ENCODE measurements at places on chromosomes 3 and 15.

DNA sequence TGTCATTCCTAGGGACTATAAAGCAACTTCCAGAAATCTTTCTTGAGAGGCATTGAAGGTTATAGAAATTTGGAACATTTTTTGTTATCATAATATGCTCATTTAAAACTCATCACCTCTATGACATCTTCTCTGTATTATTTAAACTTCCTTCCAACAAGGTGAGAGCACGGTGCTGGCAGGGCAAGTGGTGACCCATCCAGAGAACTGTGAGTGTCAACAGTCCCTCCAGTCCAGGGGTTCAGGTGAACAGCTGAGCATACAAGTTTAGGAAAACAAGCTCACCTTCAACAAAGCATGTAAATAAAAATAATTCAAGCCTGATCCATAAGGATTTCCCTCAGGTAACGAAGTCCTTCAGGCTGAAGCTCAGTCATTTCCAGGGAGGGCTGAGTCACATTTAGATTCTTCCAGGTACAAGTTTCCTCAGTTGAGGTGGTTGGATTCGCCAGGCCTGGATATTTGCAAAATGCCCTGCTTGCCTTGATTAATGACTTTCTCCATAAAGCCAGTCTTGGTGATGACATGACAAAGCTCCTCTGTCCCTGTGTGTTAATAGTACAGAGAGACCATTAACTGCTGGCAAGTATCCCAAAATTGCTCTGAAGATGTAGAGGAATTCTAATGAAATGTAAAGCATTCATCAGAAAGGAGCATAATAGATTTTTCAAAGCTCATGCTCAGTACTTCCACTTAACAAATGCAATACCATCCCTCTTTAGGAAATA, 263.6 kb upstream of the GADL1 start:
- DNase-seq: no peak

GRCh38 chr3:15638891-15639262, 37.3 kb downstream of the BTD start:
- DNase-seq: no peak

- DNase-seq: no peak
These were observed 21.7 kb downstream of the PARP16 start for GRCh38 chr15:65264863-65265430.

DNA sequence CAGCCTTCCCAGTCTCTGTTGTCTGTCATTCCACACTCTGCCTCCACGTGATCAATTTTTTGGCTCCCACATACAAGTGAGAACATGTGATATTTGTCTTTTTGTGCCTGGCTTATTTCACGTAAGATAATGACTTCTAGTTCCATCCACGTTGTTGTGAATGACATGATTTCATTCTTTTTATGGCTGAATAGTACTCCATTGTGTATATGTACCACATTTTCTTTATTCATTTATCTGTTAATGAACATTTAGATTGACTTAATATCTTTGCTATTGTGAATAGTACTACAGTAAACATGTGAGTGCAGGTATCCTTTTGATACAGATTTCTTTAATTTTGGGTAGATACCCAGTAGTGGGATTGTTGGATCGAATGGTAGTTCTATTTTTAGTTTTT, 31.4 kb downstream of the ASB14 start:
- no peak for DNase-seq

DNA sequence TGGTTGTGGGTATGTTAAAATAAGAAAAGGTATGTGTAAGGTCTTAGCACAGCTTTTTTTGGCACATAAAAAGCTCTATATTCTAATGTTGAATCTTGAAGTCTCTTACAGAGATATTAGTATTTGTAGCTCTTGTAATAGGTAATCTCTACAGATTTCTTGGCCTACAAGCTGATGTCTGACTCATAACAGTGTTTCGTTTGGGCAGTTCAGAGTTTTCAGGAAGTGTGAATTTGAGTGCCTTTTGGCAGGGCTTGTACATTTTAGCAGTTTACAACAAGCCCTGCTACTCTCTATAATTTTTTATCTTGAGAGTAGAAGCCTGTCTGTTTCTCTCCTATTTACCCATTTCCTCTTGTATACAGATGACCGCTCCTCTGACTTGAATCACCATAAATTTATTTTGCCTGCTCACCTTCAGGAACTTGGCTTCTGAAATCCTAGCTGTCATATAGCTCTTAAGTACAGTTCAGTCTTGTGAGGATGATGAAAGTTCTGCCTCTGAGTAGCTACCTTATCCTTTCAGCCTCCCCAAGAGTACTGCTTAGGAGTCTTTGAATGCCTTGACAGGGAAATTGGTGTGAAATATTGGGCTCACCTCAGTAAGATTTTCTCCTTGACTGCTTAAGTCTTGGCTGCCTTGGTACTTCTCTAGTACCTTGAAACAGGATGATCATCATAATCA, 419.9 kb upstream of the RARB start:
- no peak for DNase-seq

DNA sequence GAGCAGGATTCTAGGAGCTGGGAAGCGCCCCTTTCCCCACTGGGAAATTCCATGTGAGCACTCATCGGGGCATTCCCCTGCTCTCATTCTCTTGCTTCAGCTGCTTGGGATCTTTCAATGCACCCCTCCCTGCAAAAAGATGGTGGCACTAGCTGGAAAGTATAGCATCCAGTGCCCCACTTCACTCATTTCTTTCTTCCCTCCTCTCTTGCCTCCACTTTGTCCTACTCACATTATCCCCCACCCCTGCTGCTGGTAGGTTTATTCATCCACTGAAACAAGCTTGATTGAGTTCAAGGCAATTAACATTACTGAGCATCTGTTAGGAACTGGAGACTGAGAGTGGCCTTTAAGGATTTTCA, 84.8 kb upstream of the LIMD1 start:
- no peak for DNase-seq

- DNase-seq: no peak
These were observed 328.5 kb downstream of the NAALADL2 start for GRCh38 chr3:175187586-175187985.

DNA sequence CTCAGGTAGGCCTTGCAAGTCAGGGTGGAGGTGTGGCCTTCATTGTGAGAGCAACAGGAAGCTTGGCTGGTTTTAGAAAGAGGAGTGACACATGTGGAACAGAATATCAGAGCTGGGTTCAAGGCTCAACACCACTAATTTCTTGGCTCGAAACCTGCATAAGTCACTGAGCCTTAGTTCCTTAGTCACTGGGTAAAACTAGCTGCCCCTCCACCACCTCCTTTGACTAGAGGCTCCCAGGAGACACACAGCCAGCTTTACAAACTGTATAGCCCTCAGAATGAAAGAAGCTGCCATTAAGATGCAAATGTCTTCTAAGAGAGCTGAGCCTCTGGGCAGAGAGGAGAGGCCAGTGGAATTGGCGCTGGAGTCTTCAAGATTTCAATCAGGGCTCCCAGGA, 67.7 kb downstream of the CERS3 start:
- no peak for DNase-seq

GRCh38 chr3:151351648-151352047, 22.3 kb upstream of the P2RY13 start:
- no peak for DNase-seq

DNA sequence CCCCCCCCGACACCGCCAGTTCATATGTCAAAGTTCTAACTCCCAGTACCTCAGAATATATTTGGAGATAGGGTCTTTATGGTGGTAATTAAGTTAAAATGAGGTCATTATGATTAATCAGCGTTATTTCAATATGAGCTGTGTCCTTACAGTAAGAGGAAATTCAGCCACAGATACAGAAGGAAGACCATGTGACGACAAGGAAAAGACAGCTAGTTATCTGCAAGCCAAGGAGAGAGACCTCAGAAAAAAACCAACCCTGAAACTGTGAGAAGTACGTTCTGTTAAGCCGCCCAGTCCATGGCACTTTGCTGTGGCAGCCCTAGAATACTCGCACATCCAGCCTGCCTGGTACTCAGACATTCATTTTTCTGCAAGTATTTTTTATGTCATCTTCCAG, 62.3 kb upstream of the ARL8B start:
- no peak for DNase-seq

- DNase-seq: no peak
These were observed 213.7 kb upstream of the NR2E3 start for GRCh38 chr15:71596672-71597071.

All from stimulated activated CD4-positive, alpha-beta T cell treated with anti-CD3 and anti-CD28 coated beads, Interleukin-15, amount 100 ng/mL, for 1 hour (primary cell).